ENCODE measurements at places on chromosomes 5 and 9. TPM values are rescaled to one million over a fixed set of nuclear protein-coding genes. Genes with fewer than 3 reads are reported as not detected.
A peak's percentile ranks its signal among the peaks of the same experiment; 100 is the strongest.

Gene ABCA1
- total RNA-seq = 67.8 TPM

- no peak overlapping the region for H3K4me3 ChIP-seq
- H3K27me3 ChIP-seq = peaks cover 57% of the 10 kb centered on the region
- no peaks in the 10 kb centered on the region for H3K36me3 ChIP-seq
- DNase-seq = peak; percentile 30
- no peak overlapping the region for H3K27ac ChIP-seq
These were observed 75.5 kb upstream of the UNC5A start for GRCh38 chr5:176734756-176735342.

GRCh38 chr5:112907166-112907631 is 14.8 kb downstream of the REEP5 start:
- no peaks in the 10 kb centered on the region for H3K36me3 ChIP-seq
- no peaks in the 10 kb centered on the region for H3K27me3 ChIP-seq
- no peaks in the 10 kb centered on the region for H3K4me1 ChIP-seq
- no peak for DNase-seq

DNA sequence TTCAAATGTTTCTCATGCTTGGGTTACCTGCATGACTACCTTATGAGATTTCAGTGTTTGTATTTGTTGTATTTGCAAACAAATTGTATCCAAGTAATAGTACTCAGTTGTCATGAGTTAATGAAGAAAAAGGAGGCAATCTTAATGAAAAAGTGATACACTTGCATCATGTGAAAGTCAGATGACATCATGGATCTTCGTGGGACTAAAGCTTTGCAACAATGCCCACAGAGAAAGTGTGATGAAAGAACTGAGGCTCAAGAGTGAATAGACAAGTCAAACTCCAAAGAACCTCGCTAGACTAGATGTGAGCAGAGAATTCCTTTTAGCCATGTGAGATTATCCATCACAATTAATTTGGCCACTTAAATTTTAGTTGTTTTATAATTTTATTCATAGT is 75.4 kb upstream of the ADRB2 start:
- H3K36me3 ChIP-seq = no peaks in the 10 kb centered on the region
- DNase-seq = no peak
- H3K4me1 ChIP-seq = no peaks in the 10 kb centered on the region
- no peak overlapping the region for H3K27ac ChIP-seq
- no peak overlapping the region for H3K4me3 ChIP-seq
- no peaks in the 10 kb centered on the region for H3K27me3 ChIP-seq
